Right ventricle myocardium superior (tissue), 1 donor: ENCODE measurements at places on chromosomes 16 and 17. TPM values are rescaled to one million over a fixed set of nuclear protein-coding genes. Genes with fewer than 3 reads are reported as not detected.

- no peak for DNase-seq
Measured at GRCh38 chr16:1731603-1732002, 25.6 kb downstream of the MAPK8IP3 start.

DNA sequence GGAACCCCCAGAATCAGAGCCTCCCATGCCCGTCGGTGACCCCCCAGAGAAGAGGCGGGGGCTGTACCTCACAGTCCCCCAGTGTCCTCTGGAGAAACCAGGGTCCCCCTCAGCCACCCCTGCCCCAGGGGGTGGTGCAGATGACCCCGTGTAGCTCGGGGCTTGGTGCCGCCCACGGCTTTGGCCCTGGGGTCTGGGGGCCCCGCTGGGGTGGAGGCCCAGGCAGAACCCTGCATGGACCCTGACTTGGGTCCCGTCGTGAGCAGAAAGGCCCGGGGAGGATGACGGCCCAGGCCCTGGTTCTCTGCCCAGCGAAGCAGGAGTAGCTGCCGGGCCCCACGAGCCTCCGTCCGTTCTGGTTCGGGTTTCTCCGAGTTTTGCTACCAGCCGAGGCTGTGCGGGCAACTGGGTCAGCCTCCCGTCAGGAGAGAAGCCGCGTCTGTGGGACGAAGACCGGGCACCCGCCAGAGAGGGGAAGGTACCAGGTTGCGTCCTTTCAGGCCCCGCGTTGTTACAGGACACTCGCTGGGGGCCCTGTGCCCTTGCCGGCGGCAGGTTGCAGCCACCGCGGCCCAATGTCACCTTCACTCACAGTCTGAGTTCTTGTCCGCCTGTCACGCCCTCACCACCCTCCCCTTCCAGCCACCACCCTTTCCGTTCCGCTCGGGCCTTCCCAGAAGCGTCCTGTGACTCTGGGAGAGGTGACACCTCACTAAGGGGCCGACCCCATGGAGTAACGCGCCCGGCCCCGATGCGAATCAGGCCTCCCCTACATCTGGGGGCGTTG, 4.0 kb downstream of the TPSG1 start:
- no peak for DNase-seq

DNA sequence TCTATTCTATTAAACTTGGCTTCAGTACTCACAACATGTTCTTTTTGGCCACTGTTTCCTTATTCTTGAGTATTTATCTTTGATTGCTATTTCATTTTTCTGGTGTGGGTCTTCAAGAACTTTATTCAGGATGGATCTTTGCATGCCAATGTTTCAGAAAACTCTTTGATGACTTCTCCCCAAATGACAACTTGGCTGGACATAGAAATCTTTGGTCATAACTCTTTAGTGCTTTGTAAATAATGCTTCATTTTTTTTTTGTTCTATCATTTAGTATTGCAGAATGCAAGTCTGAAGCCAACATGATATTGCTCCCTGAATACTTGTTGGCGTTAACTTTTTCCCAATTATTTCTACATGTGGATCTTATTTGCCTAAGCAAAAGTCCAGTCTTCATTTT, 103.6 kb upstream of the HS3ST2 start:
- DNase-seq: no peak

The YBX2 gene
- total RNA-seq: 0.75 TPM

The TMEM88 gene
- 32.4 TPM for total RNA-seq

GRCh38 chr17:13539421-13539820, 62.3 kb downstream of the HS3ST3A1 start:
- no peak for DNase-seq

- DNase-seq: peak; percentile 88
Measured at GRCh38 chr17:38349097-38349730, 2.4 kb upstream of the SOCS7 start.

DNA sequence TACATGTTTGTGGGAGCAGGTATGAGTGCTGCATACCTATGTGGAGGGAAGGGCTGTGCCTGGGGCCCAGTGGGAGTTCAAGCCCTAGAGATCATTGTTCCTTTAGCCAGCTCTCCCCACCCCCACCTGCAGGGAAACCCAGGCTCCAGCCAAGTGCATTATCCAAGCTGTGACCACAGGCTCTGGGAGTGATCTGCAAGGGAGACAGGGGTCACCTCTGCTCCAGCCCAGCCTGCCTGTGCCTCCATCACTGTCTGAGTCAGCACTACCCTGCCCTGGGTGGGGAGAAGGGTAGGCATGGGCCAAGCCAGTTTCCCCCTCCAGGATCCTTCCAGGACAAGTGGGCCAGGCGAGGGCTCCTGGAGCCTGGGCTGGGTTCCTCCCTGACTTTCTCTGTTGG, 32.1 kb upstream of the SBK1 start:
- DNase-seq: peak; percentile 44

The GLIS2 gene
- total RNA-seq: 14.6 TPM

GRCh38 chr16:546909-547770, 13.1 kb upstream of the PRR35 start:
- DNase-seq: peak; percentile 81

GRCh38 chr17:20995164-20995872, 47.5 kb downstream of the USP22 start:
- DNase-seq: no peak

GRCh38 chr16:82370282-82370681, 200.3 kb upstream of the MPHOSPH6 start:
- no peak for DNase-seq

GRCh38 chr17:1562176-1562643, 382 bp downstream of the PITPNA start:
- peak; percentile 72 for DNase-seq

DNA sequence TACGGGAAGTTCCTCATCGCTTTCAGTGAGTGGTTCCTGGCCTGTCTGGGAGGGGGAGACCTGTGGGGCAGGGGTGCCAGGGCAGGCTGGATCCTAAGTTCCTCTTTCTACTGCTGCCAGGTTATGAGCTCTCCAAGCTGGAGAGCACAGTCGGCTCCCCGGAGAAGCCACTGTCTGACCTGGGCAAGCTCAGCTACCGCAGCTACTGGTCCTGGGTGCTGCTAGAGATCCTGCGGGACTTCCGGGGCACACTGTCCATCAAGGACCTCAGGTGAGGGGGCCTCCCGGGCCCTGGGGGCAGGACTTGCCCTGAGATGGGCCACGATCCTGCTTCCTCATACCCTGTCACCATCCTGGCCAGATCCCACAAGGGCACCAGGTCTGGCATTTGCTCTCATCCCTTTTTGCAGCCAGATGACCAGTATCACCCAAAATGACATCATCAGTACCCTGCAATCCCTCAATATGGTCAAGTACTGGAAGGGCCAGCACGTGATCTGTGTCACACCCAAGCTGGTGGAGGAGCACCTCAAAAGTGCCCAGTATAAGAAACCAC, 5.1 kb downstream of the PRSS8 start:
- peak; percentile 61 for DNase-seq

The NLRC3 gene
- total RNA-seq: 0.89 TPM

- no peak for DNase-seq
Measured at GRCh38 chr17:44038604-44039011, 23.8 kb upstream of the TMEM101 start.

DNA sequence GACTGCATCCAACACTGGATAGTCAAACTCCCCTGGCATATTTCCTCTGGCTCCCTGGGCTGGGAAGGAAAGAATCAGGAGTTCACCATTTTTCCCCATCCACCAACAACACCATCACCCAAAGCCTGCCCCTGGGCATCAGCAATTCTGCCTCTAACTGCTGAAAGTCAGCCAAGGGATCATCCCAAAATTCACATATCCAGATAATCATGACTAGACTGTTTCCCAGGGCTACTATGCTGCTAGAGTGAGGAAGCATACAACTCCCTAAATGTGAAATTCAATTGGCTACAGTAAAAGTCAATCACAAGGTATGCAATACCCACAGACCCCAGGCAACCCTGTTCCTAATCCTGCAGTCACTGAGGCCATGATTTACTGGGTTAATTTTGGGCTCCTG, 230.6 kb downstream of the C16orf95 start:
- DNase-seq: no peak

DNA sequence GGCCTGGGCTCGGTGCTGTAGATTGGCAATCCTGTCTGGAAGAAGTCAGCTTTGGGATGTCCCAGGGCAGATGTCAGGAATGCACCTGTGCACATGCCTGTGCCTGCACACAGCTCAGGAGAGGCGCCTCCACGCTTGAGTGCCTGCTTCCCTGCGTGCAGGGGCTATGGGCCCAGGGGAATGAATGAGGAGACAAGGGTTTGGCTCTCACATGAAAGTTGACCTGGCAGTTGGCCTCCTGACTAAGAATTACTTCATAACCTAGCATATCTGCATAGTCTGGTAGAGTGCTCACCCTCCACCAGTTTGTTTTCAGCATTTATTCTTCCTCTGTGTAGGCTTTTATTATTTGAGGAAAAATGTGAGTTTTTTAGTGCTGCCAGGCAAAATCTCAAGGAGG, 50.0 kb downstream of the PLD6 start:
- no peak for DNase-seq

DNA sequence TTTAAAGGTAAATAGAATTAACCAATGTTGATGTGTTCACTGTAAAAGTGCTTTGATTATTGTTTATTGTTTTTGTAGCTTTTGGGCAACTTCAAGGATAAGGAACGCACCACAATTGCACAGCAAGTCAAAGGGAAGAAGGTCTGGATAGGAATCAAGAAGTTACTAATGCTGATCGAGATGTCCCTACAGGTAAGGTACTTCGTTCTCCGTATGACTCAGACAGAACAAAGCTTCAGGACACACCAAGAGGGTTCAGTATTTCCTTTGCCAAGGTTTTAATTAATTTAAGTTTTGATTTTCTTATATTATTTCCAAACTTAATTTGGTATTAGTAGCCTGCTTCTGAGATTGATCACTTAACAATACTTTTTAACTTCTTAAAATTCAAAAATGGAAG, 67.1 kb downstream of the WNT3 start:
- no peak for DNase-seq

DNA sequence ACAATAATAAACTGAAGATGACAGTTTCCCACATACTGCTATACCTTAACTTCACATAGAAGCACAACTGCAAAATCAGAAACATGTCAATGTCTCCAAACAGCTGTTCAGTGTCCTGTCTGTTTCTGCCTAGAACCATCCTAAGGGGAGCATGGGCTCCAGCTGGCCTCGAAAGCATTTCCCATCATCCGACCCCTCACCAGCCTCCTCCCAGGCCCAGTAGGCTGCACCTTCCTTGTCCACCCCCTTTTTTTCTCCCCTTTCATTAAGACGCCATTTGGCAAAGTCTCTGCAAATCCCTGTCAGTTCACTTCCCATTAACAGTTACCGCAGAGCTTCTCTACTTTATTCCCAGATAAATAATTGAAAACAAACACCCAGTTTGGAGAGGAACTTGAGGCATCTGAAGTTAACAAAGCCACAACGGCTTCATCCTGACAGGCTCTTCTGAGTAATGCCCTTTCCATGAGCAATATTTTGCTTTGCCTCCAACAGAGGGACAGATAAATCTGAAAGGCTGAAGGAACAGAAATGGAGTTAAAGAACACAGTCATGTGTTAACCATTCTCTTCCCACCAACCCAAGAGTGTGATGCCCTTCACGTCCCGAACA, 65.3 kb downstream of the SLC39A11 start:
- DNase-seq: no peak

- DNase-seq: no peak
Measured at GRCh38 chr17:66560691-66561090, 258.3 kb downstream of the PRKCA start.

- no peak for DNase-seq
Measured at GRCh38 chr17:82560252-82560642, 40.7 kb downstream of the FOXK2 start.

DNA sequence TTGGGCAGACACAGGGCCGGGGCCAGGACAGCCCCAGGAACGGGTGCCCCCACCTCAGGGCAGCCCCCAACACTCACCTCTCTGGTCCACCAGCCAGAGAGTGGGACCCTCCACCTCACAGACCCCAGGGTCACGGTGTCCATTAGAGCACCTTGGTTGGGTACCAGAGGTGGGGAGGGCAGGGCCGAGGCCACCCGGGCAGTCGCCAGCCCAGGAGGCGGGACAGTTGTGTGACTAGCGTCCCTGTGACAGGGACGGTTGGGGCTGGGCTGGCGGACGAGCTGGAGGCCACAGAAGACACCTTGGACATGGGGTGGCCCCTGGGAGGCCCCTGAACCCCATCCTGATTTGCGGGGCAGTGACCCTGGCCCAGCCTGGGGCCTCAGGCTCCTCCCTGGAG, 11.7 kb upstream of the C1QTNF8 start:
- no peak for DNase-seq

- no peak for DNase-seq
Measured at GRCh38 chr17:38996660-38997337, 29.6 kb upstream of the FBXO47 start.

GRCh38 chr17:9273428-9274391, 252.4 kb downstream of the NTN1 start:
- no peak for DNase-seq

The CACNG4 gene
- not detected for total RNA-seq

The TELO2 gene
- total RNA-seq: 18.8 TPM

DNA sequence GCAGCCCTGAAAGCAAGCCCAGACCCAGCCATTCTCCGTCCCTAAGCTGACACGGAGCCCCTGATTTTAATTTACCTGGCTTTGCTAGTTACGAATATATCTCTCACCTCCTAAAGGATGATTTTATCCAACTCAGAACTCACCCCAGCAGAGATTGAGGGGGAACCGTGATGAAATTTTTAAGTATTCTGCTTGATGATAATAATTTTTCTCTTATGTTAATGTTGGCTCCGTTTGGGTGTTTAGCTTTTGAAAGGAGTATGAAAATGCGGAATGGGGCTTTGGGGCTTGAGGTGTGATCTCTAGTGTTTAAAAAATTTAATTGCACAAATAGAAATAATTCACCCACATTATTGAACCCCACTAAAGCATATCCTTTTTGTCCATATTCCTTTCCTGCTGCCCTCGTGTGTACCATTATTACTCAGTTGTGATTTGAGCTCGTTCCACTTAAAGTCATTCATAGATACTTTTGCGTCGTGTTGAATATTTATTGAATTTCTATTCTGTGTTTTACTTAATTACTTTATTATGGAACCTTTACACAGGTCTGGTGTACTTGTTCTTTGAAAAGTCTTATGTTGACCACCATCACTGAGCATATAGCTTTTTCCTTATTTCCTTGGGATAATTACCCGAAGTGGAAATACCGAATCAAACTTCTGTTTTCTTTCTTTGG, 775 bp downstream of the PRPSAP2 start:
- no peak for DNase-seq

GRCh38 chr16:81520151-81520470, 75.5 kb downstream of the CMIP start:
- DNase-seq: no peak

GRCh38 chr17:74733365-74734122, 3.5 kb upstream of the RAB37 start:
- no peak for DNase-seq

DNA sequence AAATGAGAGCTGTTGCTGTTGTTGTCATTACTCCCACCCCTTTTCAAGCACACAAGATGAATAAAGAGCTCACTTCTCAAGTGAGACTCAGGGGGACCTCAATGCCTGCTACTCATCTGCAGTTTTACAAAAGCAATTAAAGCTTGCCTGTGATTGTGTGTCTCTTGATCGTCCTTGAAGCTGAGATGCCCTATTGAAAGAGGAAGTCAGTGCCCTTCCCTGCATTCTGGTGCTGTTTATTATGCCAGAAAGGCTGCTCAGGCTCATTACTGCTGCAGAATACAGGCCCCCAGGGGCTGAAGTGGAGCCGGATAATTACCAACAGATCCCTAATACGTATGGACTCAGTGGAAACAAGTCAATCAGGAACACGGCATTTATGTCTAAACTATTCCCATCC, 147.2 kb downstream of the HS3ST2 start:
- DNase-seq: no peak

The HOXB8 gene
- not detected for total RNA-seq
